A172 (cell line): ENCODE measurements at places on chromosomes 5 and 9. TPM values are rescaled to one million over a fixed set of nuclear protein-coding genes. Genes with fewer than 3 reads are reported as not detected.

DBH gene
- 0.02 TPM in 1 of 2 replicates, not detected in the other for total RNA-seq

RNF183 gene
- not detected in 2 replicates for total RNA-seq

MED22 gene
- total RNA-seq, result 17.9 and 30.0 TPM in 2 replicates

LCN6 gene
- total RNA-seq, result not detected in 2 replicates

NRARP gene
- total RNA-seq, result 0.40 and 0.43 TPM in 2 replicates

DMRT2 gene
- total RNA-seq, result not detected in 2 replicates

PSMB7 gene
- 609 and 677 TPM in 2 replicates for total RNA-seq

CER1 gene
- not detected in 2 replicates for total RNA-seq

SLC4A9 gene
- total RNA-seq, result not detected in 2 replicates

SLC36A2 gene
- not detected in 2 replicates for total RNA-seq

TNFSF15 gene
- total RNA-seq, result 0.12 and 0.14 TPM in 2 replicates

RGS7BP gene
- not detected in 2 replicates for total RNA-seq

SLC23A1 gene
- not detected in 2 replicates for total RNA-seq

KCNV2 gene
- total RNA-seq, result not detected in 2 replicates

RETREG1 gene
- 20.7 and 25.4 TPM in 2 replicates for total RNA-seq

PIP5K1B gene
- not detected in 2 replicates for total RNA-seq

LAMC3 gene
- 1.0 and 1.4 TPM in 2 replicates for total RNA-seq

EIF4E1B gene
- not detected in 2 replicates for total RNA-seq

MARVELD2 gene
- not detected in 2 replicates for total RNA-seq

PLEKHG4B gene
- total RNA-seq, result 0.29 and 0.74 TPM in 2 replicates

FCHO2 gene
- 9.1 and 12.9 TPM in 2 replicates for total RNA-seq

LCN15 gene
- not detected in 2 replicates for total RNA-seq

KIF20A gene
- total RNA-seq, result 105 and 109 TPM in 2 replicates

HTR4 gene
- not detected in 2 replicates for total RNA-seq

ADGRV1 gene
- total RNA-seq, result not detected in 2 replicates

SH3RF2 gene
- 5.9 TPM in 2 replicates for total RNA-seq

CARTPT gene
- not detected in 2 replicates for total RNA-seq

EPB41L4A gene
- total RNA-seq, result 1.2 and 2.2 TPM in 2 replicates

FBP1 gene
- 0.12 TPM in 1 of 2 replicates, not detected in the other for total RNA-seq

NR5A1 gene
- not detected in 2 replicates for total RNA-seq

SHOC1 gene
- total RNA-seq, result not detected in 2 replicates
